ENCODE measurements at places on chromosomes 11 and 22.

DNA sequence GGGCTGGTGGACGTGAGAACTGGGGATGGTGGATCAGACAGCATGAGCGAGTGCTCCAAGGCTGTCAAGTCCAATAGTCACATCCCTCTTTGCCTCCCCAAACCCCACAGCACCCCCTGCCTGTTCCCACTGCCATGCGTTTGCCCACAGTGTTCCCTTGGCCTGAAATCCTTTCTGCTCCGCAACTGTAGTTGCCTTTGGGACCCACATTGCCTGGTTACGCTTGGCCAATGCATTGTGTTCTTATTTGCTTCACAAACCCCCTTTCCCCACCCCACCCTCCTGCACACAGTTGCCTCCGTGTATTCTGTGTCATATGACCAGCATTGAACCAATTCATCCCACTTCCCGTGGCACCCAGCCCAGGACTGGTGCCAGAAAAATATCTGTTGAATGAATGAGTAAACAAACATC lies 2.1 kb upstream of the KIAA0930 start:
- DNase-seq: no peak

DNA sequence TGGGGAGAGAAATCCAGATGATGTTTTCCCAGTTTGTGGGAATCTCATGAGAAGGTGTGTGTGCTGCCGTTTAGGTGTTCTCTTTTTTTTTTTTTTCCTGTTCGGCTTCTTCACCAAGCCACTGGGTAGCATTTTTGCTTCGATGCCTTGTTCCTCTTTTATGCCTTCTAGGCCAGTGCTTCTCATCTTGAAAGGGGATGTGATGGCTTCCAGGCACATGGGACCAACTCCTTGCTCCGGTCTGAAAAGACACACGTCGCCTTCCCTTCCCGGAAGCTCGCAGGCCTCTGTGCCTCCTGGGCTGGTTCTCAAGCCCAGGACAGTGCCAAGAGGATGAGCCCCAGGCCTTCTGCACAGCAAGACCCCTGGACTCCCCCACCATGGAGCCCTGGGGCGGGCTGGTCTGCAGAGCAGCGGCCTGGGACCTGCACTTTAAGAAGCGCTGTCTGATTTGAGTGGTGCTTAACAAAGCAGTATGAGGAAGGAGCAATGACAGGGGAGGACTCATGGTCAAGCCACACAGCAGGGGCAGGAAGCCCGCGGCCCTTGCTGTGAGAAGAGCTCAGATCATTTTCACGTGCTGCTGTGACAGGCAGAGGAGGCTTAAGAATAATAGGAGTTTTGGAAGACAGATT lies 158.8 kb downstream of the MPPED1 start:
- no peak for DNase-seq

- DNase-seq: peak; percentile 41
These were observed 86.0 kb downstream of the FEZ1 start for GRCh38 chr11:125410091-125410490.

DNA sequence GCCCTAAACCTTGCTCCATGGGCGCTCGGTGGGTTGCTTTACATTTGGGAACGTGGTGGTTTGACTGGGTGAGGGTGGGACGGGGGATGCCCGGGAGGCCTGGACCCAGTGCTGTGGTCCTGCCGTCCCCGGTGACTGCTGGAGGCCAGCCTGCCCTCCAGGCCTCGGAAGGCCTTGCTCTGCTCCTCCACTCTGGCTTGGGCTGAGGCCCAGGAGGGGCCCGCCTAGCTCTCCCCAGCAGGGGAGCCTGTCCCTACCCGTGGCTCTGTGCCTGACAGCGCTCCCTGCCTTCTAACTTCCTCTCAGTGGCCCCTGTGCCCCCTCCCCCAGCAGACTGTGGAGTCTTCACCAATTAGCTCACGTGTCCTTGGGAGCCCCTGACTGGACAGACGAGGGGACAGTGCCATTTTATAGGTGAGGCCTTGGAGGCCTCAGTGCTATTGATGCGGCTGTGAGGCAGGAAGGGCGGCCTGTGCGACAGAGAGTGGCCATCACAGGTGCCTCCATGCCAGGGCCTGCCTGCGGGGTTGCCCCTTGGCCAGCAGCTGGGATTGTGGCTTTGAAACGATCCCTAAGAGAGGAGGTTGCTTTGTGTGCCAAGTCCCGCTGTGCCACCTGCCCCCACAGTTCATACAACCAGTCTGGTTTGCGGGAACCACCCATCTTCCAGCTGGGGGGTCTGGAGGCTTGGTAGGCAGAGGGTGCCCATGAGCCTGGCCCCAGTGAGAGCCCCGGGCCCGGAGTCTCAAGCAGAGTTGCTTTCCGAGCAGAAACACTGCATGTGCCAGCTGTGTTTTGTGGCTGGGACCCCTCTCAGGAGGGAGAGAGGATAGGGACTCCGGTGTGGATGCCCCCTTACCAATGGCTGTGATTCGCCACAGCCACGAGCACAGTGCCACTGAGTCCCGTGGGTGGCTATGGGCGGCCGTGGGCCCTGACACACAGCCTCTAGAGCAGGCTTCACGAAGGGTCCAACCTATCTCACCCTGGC lies 17.7 kb downstream of the TPCN2 start:
- DNase-seq: no peak

- DNase-seq: no peak
These were observed 5.8 kb downstream of the CCDC81 start for GRCh38 chr11:86380295-86381059.

DNA sequence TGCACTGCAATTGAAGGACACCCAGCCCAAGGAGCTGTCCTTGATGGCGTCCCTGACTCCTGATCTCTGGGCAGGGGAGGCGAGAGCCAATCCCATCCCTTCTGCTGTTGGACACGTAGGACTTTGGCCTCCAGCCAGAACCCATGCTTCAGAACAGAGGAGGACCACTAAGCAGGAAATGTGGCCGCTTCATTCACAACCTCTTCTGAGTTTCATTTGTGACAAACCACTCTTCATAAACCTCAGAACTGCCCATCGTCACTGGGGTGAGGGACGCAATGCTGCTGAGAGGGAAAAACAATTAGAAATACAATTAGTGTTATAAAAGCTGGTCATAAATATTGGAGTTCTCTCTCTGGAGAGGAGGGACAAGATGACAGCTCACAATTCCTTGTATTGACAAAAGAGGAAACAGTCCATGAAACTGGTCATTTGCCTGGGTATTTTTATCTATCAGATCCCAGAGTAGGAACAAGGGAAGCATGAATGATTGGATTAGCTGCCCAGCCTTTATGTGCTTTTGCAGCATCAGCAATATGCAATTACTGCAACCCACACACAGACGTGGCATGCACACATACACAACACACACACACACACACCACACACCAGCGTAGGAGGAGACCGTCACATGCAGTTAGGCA lies 216.5 kb upstream of the CADM1 start:
- DNase-seq: no peak

DNA sequence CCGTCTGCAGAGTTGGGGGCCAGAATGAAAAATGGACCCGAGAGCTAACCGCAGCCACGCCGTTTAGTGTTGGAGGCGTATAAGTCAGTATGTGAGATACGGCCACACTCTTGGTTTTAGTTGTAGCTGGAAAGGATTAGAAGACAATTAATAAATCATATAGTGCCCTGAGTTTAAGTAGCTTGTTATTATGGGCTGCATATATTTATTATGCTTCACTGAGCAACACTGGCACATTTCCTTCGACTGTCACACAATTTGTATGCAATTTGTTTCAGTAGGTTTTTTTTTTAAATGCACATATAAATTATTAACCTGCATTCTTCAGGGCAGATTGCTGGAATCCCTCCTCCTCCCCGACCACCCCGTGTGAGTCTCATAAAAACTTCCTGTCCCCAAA lies 56.9 kb downstream of the PKNOX2 start:
- DNase-seq: no peak

DNA sequence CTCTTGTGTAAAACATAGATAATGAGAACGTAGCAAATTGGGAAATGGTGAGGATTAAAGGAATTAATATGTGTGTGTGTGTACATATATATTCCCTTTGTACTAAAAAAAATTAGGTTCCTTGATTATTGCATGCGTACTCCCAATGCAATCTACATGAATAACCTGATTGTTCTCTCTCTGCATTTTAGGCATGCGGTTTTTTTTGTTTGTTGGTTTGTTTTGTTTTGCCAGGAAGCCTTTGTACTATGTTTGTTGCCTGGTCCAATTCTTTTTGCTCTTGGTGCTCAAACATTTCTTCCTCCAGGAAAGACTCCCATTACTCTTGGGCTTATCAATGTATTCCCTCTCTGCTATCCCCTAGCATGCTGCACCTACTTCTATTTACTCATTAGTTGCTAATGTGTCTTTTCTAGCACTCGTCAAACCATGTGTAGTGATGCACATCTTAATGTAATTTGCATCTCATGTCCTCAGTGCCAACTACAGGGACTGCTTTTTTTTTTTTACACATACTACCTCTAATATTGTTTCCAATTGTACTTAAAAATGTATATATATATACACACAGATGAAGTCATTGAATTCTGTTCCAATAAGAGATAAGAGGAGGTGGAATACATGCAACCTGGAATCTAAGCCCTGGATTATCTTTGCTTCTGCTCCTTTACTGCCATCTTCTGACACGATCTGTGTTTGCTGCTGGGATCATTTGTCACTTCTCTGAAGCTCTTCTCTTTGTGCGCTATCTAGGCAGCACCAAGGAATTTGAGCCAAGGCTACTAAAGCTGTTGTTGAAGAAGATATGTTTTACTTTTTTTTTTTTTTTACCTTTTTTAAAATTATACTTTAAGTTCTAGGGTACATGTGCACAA lies 197.2 kb upstream of the ANO3 start:
- DNase-seq: peak; percentile 9

GRCh38 chr11:19903620-19904069 lies 191.0 kb downstream of the NAV2 start:
- DNase-seq: peak; percentile 59

- DNase-seq: peak; percentile 32
These were observed 18.8 kb downstream of the PANX1 start for GRCh38 chr11:94147433-94147845.

DNA sequence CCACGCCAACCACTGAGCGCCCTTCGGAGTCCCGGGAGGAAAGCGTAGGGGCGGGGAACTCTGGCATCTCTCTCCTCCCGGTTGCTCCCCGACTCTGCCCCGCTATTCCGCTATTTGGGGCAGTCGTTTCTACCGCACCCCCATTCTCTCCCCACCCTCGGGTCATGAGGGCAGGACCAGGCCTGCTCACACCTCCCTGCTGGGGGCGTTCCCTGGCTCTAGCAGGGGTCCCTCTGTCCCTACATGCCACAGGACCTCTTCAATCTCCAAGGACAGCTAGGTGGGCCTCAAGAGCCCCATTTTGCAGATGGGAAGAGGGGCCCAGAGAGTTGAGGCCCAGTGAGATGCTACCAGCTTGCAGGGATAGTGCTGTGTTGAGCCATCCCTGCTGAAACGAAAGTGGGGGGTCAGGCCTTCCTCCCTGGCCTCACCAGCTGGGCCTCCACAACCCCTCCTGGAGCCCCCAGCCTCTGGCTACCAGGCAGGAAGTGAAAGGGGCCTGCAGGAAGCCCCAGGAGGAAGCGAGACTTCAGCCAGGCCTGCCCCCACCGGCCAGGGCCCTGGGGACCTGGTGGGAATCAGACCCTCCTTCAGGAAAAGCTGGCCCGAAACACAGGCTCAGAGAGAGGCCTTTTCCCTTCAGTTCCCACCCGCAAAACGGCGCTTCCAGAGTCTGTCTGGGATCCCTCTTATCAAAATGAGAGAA lies 5.5 kb upstream of the SHISA8 start:
- DNase-seq: no peak
